ENCODE measurements at places on chromosomes 4 and X.

DNA sequence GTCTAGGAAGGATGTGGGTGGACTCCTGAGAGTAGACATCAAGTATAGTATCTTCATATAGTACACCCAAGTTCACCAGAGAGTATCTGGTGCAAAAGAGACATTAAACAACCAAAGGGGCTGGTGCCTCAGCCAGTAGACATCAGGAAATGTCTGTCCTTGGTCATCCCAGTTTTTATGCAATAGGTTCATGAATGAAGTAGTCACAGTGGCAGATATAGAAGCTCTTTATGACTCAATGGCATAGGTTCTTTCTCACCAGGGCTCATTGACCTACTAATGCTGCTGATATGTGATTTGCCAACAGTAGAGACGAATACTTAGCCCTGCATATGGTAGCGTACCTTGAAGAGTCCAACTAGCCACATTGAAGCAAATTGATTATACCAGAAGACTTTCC is 45.0 kb upstream of the CCDC149 start:
- DNase-seq: no peak

GRCh38 chr4:87941537-87942392 is 33.7 kb upstream of the SPP1 start:
- DNase-seq: no peak

- no peak for DNase-seq
Observed at GRCh38 chr4:64899563-64899962, 490.3 kb upstream of the TECRL start.

GRCh38 chr4:3673716-3674478 is 92.3 kb upstream of the ADRA2C start:
- no peak for DNase-seq

DNA sequence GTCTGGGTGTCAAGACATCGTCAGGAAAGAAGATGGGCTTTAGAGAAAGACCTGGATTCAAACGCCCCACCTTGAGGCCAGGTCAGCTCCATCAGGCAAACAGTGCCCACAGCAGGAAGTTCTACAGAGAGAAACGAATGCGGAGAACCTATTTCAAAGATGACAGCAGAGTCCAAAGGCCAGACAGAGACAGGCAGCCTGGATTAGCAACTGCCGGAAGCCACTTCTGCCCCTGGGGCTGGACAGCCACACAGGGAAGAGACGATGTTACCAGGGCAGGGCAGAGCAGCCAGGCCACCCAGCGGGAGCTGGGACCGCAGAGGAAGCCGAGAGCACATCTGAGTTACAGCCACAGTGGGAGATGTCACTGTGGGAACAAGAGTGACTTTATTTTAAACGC is 1.2 kb downstream of the C4orf50 start:
- DNase-seq: no peak

GRCh38 chrX:132025041-132025440 is 1.9 kb downstream of the STK26 start:
- no peak for DNase-seq

DNA sequence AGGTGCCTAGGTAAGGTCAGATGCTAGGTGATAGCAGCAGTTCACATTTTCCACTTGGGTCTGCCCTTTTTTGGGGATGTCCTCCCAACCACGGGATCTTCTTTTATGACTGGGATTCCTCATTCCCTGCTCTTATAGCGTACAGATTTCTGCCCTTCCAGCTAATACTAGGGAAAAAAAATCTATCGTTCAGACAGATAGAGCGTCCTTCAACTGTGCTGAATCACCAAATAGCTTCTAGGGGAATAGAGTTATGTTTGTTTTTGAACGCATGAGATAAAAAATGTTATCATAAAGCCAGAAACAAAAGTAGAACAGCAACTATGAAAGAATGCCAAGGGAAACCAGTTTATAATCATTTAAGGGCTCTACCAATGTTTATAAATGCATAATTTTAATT is 13.0 kb downstream of the RAP2C start:
- no peak for DNase-seq

- DNase-seq: no peak
Observed at GRCh38 chr4:53512608-53513007, 78.7 kb downstream of the LNX1 start.

DNA sequence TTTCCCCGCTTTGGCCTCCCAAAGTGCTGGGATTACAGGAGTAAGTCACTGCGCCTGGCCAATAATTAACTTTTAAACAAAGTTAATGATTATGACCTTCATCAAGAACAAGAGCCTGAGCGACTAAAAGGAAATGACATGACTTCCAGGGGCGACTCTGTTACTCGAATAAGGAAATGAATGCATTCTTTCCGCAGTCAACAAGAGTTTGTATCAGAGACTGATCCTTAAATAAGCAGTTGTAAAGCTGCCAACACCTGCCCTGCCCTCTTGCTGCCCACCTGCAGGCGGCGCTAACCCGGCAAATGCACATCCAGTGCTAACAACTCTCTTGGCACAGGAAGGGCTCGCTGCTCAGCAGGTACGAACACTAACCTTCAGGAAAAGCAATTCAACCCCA is 27.3 kb downstream of the WDR1 start:
- DNase-seq: no peak

DNA sequence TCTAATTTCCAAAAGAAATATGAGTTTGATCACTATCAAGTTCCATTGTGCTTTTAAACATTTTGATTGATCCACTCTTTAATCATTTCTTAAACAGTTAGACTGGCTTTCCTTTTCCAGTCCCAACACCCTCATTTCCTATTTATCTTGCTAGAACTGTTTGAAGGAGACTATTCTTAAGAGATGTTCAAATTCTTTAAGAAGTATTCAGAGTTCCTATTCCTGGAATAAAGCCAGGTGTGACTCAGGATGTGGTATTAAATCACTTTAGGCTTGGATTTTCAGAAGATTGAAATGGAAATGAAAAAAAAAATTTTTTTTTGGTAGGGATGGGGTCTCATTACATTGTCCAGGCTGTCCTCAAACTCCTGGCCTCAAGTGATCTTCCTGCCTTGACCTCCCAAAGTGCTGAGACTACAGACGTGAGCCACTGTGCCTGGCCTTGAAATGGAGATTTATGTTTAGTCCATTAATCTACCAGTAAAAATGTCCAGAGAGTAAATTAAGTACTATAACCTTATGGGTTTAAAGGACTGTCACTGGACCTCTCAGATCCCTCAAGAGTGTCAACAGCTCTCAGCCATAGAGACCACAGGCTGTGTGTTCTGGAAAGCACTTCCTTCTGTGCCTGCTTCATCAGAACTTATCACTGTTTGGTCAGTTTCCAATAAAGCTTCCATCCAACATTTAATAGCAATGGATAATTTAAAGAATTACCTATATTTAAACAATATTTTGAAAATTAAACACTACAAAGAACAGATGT is 90.7 kb downstream of the CDS1 start:
- DNase-seq: no peak

DNA sequence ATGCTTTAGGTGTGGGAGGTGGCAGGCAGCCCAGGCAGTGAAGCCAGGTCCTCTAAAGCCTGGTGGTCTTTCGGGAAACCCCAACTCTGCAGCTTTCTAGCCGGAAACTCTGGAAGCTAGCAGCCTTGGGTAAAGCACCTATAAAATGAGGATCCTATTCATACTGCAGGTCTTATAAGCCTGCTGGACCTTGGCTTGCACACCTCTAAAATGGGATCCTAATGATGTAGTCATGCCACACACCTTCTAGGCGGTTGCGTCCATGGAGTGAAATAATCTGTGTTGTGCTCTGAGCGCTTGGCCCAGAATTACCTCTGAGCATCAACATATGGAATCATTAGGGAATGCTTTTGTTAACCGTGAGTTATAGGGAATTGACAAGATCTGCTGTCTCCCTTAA is 36.0 kb upstream of the STS start:
- DNase-seq: no peak

- no peak for DNase-seq
Observed at GRCh38 chrX:36986231-36986630, 21.9 kb upstream of the FAM47C start.

- no peak for DNase-seq
Observed at GRCh38 chr4:174357321-174357720, 73.6 kb downstream of the CEP44 start.

GRCh38 chr4:20724915-20725314 is 24.7 kb downstream of the PACRGL start:
- no peak for DNase-seq
